ENCODE measurements at places on chromosomes 2 and 18.

DNA sequence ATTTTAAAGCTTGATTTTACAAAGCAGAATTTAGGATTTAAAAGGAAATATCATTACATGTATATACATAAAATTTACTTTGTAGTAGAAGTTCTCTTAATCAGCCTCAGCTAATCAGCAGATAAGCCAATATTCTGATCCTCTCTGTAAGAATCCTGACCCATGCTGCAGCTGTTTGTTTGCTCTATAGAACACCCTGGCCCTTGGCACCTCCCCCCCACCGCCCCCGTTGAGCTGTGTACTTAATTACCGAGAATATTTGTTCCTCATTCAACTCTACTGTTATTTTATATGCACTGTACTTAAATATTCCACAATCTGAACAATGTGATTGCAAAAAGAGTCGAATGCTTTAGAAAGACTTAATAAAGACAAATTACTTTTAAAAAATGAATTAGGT, 98.0 kb downstream of the EVA1A start:
- no peak for DNase-seq

- no peak for DNase-seq
These were observed 35.5 kb downstream of the LIPG start for GRCh38 chr18:49597157-49597931.

- DNase-seq: no peak
These were observed 5.4 kb upstream of the TANC1 start for GRCh38 chr2:158963071-158963470.

DNA sequence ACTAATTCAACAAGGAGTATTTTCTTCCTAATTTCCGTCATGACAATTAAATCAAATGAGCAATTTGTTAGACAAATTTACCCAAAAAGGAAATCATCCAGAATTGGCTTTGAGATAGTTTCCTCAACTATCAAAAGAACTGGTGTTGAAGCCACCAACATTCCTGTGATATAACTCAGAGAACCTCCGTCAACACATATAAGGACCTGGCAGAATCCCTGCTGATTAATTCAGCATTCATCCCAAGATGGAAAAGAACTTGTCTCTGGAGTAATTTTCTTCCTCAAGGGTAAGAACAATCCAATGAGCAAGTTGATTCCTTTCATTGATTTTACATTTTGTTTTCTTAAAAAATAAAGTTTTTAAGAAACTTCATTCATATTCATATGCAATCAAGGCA, 62.0 kb downstream of the MBD2 start:
- no peak for DNase-seq

DNA sequence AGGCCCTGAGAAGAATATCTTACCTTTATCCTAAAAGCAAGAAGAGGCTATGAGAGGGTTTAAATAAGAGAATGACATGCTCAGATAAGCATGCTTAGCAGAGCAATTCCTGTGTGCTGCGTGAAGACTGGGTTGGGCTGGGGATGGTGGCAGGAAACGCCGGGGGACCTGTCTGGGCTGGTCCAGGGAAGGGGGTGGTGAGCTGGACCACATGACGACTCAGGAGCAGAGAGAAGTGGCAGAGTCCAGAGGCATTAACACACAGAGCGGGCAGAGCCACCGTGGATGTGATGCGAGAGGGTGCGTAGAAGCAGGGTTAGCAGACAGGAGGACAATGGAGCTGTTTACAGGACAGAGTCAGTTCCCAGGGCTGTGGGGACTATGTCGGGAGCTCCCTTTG, 84.5 kb downstream of the ZBTB7C start:
- DNase-seq: no peak

DNA sequence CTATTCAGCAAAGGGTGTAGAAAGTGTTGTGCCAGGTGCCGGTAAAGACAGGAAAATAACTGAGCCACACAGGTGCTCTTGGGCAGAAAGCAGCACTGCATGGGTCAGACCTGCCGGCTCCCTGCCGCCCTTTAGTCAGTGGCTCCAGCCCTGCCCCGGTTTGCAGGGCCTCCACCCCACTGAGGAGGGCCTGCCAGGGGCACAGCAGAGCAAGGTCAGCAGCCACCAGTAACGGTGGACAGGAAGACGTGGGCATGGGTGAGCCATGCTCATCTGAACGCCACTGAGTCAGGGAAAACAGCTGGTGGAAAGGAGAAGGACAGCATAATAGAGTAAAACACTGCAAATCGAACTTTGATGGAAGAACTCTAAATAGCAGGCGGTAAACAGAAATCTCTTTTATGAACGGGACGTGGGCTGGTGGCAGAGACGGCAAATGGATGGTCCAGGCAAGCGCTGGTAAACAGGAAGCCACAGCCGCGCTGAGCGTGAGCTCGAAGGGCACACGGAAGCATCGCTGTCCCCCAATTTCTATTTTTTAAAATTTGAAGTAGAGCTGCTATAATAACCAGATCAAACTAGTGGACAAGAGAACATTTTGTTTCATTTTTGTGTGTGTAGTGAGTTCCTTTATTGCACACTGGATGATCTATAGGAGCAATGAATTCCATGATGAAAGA, 141.8 kb upstream of the ALKAL2 start:
- DNase-seq: no peak

DNA sequence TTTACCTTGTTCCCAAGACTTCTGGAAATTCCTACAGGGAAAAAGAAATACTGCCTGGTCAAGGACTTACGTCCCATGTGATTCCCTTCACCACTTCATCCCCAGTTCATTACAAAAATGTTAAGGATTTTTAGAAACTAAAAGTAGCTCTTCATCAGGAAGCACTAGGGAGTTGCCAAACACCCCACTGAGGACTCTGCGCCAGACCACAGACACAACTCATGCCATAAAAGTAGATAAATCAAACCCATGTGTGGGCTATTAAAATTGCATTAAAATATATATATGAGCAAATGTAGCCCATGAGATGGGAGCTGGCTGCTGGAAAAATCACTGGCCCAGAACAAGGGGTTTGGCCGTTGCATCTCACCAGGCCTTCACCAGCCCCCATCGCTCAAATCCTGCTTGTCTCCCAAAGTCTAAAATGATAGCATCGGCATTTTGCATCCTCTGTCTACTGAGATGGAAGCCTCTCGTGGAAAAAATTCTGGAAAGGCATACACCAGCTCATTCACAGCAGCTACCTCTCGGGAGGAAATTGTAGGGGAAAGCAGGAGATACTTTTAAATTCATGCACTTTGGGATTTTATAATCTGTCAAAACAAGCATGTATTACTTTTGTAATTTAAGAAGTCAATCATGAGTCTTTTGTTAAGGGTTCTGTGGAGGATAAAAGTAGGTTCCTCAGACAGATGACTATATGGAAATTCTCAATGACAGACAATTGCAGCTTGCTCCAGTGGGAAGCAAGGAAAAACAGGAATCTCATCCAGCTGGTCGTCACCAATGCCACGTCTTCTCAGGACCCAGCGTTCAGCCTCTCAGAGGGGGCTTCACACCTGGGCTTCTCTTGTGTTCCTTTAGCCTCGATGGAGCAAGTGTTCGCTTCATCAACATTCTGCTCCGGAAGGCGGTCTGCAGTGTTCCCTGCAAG, 113.9 kb downstream of the MREG start:
- DNase-seq: no peak

DNA sequence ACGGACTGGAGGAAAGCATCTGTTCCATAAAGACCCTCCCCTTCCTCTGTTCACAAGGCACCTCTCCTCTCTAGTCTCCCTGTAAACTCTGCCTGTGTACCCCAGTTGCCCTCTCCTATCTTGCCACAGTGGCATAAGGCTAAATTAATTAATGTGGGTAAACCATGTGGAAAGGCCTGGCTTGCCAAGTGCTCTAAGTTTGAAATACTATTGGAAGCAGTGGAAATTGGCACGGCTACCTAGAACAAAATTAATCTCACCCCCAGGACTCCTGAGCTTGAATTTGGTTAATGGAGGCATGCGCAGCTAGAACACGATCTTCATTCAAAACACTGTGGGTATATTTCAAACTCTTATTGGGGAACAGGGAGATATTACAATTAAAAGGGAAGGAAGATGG, 19.2 kb upstream of the SLC14A2 start:
- DNase-seq: no peak

DNA sequence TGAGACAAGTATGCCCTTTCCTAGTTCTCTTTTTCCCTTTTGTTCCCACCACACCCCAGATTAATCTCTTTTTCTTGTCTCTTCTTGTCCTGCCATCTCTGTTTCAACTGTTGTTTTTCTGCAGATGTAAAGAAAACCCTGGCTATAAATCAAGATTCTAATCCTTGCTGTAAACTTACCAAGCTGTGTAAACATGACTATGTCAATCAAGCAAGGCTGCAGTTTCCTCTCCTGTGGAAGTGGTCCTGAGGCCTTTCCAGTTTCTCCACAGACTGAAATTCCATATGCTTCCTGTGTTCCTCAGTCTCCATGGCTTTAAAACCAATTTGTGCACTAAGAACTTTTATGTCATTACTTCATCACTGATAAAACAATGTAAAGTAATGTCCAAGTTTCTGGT, 288.8 kb upstream of the PIK3C3 start:
- DNase-seq: no peak

GRCh38 chr2:26299471-26300101, 46.4 kb upstream of the SELENOI start:
- peak; percentile 37 for DNase-seq

DNA sequence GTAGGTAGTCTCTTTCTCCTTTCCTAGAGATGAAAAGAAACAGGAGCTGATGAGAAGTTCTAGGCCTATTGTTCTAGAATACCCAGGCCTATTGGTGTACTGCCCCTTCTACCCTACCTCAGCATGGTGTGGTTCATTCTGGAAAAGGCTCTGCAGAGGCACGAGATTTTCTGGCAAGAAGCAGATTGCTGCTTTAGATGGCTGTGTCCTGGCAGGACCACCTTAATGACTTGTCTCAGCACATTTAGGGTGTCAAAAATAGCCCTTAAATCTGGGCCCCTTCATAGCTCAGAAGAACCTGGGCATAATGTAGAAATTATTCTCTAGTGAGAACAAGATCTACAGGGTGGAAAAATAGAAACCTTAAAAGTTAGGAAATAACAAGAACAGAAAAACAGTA, 87.9 kb downstream of the BCL2L11 start:
- no peak for DNase-seq

- DNase-seq: peak; percentile 68
These were observed 93.9 kb downstream of the FARSB start for GRCh38 chr2:222561817-222562645.

DNA sequence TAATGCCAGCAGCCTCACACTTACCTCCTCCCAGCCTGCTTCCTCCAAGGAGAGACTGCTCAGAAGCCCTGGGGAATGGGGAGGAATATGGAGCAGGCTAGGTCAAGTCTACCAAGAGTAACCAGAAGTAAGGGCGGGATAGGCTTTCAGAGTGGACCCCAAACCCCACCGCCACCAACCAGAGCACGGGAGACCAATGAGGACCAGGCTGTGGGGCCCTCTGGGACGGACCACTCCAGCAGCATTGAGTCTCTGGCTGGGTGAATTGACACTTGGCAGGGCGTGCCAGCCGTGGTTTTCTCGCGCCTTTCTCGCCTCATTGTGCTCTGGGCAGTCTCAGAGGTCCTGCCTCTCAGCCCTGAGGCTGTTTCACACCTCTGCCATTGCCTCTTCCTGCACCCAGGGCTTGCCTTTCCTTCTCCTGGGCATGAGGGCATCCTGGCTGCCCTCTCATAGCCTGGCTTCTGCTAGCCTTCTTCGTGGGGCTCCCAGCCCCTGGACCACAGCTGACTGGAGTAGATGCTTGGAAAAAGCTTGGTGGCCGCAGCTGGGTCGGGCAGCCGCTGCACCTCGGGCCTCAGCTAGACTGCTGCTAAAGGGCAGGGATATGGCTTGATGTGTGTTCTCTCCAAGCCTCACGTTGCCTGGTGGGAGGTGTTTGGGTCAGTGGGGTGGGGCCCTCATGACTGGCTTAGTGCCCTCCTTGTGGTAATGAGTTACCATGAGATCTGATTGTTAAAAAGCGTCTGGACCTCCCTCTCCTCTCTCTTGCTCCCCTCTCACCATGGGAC, 40.5 kb upstream of the HS6ST1 start:
- no peak for DNase-seq

GRCh38 chr2:56018267-56018666, 94.7 kb upstream of the EFEMP1 start:
- DNase-seq: no peak

GRCh38 chr18:62957885-62958472, 242.6 kb downstream of the PHLPP1 start:
- peak; percentile 69 for DNase-seq

DNA sequence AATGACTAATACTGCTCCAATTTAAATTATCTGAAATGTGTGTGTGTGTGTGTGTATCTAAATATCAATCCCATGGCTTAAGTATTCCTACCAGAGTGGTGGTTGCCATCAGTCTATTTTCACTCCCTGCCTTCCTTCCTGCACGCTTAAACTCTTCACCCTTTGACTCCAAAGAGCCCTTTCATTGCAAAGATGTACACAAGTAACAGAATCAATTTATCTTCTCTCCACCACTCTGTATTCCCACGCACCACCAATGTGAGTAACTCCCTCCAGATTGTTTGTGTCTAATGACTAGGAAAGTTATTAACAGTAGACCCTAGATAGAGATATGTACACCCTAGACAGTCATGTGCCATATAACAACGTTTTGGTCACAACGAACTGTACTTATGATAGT, 42.8 kb downstream of the ARL6IP6 start:
- DNase-seq: no peak

DNA sequence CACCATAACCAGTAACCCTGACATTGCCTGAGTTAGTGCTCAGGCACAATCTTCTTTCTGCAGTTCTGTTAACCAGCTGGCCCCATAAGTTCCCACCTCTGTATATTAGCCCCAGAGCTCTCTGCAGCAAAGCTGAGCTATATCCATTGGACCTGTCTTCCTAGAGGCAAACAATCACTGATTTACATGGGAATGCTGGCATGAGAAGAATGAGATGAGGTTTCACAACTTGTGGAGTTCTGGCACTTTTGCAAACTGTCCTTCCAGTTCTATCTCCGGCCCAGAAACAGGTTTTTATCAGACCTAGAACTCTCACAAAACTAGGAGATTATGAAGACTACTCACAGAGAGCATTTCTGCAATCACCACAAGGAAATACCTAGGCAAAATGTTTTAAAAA, 7.9 kb upstream of the CCBE1 start:
- no peak for DNase-seq

GRCh38 chr18:12334863-12335262, 26.8 kb downstream of the TUBB6 start:
- no peak for DNase-seq

DNA sequence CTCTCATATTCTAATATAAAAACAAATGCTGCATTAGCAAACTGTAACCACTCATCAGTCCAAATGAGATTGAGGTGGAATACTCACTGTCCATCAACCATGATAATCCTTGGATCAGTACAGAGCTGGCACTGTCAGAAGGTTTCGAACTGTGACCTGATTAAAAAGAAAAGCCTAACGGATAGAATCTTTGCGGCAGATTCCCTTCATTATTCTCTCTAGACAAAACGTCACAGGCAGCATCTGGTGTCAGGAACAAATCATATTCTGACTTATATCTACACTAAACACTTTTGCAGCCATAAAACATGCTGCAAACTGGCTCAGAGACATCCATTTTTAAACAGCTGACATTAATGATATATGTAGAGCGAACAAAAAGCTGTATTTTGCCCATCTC, 677.7 kb upstream of the NXPH2 start:
- DNase-seq: no peak

DNA sequence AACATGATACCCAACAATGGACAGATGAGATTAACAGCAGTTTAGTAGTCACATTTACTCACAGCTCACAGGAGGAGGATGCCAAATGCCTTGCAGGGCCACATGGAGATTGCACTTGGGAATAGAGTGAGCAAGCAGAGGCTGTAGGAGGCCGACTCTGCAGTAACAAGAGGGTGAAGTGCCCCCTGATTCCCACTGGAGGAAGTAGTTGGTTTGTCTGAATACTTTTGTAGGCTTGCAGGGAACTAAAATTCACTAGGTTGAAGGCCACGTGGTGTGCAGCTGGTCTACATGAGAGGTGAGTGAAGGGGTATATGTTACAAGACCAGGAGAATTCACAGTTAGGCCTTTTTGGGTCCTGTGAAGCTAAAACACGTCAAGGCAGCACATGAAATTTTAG, 419.3 kb upstream of the TNP1 start:
- no peak for DNase-seq

Data from hematopoietic multipotent progenitor cell treated with erythropoietin and hydrocortisone succinate and interleukin-3 and kit ligand, for 8 days (in vitro differentiated cells).